ENCODE measurements at places on chromosomes 5 and 9.

- no peak for DNase-seq
These were observed 258.8 kb upstream of the CHD1 start for GRCh38 chr5:99187611-99188010.

- no peak for DNase-seq
These were observed 256.2 kb downstream of the ACTL7B start for GRCh38 chr9:108599571-108599970.

- DNase-seq, result no peak
These were observed 488.1 kb downstream of the EBF1 start for GRCh38 chr5:158611581-158611980.

DNA sequence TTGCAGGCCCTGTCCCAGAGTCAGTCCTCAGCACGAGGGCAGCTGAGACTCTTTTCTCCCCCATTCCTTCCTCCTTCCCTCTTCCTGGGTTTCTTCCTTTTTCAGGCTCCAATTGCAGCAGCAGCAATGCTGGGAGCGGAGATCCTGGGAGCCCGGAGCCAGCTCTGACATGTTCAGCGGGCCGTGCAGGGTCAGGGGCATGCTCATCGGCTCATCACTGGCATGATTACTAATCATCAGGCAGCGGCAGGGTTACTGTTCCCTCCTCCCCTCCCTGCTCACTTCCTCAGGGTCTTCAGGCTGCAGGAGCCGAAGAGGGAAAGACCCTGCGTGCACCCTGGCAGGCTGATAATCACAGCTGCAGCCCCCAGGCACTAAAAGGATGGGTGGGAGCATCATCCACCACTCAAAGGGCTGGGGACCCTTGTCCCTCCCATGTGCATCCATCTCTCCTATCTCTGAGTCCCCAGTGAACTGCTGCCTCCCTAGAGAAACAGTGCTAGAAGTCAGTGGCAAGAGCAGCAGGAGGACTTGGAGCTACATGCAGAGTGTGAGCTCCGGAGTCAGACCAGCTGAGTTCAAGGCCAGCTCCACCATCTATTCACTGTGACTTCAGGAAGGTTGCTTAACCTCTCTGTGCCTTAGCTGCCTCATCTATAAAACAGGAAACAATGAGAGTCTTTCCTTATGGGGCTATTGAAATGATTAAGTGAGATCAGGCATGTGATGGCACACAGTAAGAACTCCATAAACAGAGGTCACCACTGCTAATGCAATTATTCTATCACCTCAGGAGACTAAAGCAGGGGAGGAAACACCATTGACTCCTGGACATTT, 7.8 kb upstream of the KCNIP1 start:
- no peak for DNase-seq

- DNase-seq, result no peak
These were observed 69.1 kb downstream of the PSAT1 start for GRCh38 chr9:78365748-78366697.

DNA sequence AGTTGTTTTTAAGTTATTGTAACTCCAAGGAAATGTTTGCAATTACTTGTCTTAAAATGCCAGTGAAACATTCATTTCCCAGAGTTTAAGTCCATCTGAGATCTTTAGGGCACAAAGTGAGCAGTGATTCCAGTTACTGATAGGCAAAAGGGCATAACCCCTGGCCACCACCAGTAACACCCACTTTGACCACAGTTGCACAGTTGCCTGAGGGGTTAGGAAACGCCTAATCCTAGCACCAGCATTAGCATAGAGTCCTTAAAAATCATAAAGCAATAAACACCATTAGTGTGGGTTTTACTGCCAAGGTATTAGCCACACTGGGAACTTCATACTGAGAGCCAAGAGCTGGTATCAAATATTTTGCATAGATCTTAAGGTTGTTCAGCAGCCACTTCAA, 143.9 kb downstream of the SNCAIP start:
- no peak for DNase-seq

DNA sequence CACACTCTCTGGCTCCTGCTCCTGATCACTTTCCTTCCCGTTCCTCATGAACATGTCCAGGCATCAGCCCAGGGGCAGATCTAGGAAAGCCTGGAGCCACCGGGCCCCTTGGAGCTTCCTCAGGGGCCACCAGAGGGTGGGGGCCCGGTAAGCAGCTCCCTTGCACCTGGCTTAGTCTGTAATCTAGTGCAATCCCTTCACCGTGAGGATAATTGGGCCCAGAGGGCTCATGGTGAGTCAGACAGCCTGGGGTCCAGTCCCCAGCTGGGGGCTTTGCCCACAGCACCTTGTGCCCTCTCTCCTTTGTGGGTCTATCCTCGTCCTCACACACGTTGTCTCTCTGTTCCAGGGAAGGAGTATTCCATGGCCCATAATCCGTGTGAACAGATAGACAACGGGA, 10.4 kb upstream of the ALDH1B1 start:
- DNase-seq, result no peak

GRCh38 chr5:170348137-170348633, 41.0 kb downstream of the KCNMB1 start:
- DNase-seq, result no peak

DNA sequence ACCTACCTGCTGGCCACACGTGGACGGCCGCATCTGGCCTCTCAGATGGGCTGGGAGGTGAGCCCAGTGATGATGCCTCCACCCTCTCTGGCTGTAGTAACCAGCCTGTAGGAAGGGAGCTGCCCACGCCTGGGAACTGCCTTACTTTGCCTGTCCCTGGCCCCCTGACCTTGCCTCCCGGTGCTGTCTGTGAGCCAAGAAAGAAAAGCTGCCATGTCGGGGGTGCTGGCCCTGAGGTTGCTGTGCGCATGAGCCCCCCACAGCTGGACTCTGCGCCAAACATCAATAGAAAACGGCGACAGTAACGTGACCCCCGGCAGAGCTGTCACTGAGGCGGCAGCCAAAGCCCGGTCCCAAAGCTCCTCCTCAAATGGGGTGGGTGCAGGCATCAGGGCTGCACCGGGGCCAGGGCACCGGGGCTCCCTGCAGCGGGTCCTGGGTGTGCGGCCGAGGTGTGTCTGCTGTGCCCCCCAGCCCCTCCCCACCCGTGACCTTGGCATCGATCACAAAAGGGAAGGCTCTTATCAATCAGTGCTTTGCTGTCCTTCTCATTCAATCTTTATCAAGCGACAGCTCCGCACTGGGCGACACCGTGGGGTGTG, 15.3 kb upstream of the SLC9A3 start:
- no peak for DNase-seq

DNA sequence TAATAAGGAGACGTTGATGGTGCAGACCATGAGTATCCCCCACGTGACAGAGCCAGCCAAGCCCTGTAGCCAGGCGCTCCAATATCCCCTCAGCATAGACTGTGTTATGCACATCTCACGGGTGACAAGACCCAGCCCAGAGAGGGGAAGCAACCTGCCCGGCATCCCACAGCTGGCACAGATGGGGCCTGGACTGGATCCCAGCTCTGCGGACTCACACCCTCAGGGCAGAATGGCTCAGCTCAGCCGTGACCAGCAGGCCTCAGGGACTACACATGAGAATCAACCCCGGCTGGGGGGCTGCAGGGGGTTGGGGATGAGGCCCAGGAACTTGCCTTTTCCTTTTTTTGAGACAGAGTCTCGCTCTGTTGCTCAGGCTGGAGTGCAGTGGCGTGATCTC, 11.7 kb downstream of the FIBCD1 start:
- DNase-seq, result no peak

- DNase-seq, result no peak
These were observed 588.3 kb downstream of the BNC2 start for GRCh38 chr9:16282216-16282615.

- no peak for DNase-seq
These were observed 2.6 kb downstream of the BASP1 start for GRCh38 chr5:17219992-17220391.

- no peak for DNase-seq
These were observed 175.1 kb upstream of the MAP1B start for GRCh38 chr5:71932131-71932654.

GRCh38 chr9:512555-513272, 298.0 kb downstream of the DOCK8 start:
- DNase-seq, result no peak

- no peak for DNase-seq
These were observed 25.9 kb downstream of the GALNT12 start for GRCh38 chr9:98833090-98833956.

- no peak for DNase-seq
These were observed 415.4 kb upstream of the GRAMD2B start for GRCh38 chr5:126007841-126008240.

DNA sequence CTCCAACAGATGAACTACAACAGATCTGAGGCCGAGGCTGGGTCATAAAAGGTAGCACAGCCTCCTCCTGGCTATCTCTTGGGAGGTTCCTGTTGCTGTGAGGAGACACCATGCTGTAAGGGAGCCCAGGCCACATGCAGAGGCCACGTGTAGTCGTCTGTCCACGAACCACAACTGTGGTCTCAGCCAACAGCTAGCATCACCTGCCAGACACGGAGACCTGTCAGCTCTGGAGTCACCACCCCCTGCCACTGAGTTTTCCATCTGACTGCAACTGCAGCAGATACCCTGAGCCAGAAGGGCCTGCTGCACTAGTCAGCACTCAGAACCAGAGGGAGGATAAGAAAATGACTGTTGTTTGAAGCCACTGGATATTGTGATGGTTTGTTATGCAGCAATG, 12.7 kb upstream of the GOLM1 start:
- no peak for DNase-seq

GRCh38 chr5:143567583-143568504, 164.4 kb upstream of the NR3C1 start:
- no peak for DNase-seq
